CD4-positive, alpha-beta T cell (primary cell): ENCODE measurements at places on chromosomes 7 and 10. TPM values are rescaled to one million over a fixed set of nuclear protein-coding genes. Genes with fewer than 3 reads are reported as not detected.
A peak's percentile ranks its signal among the peaks of the same experiment; 100 is the strongest.

DNA sequence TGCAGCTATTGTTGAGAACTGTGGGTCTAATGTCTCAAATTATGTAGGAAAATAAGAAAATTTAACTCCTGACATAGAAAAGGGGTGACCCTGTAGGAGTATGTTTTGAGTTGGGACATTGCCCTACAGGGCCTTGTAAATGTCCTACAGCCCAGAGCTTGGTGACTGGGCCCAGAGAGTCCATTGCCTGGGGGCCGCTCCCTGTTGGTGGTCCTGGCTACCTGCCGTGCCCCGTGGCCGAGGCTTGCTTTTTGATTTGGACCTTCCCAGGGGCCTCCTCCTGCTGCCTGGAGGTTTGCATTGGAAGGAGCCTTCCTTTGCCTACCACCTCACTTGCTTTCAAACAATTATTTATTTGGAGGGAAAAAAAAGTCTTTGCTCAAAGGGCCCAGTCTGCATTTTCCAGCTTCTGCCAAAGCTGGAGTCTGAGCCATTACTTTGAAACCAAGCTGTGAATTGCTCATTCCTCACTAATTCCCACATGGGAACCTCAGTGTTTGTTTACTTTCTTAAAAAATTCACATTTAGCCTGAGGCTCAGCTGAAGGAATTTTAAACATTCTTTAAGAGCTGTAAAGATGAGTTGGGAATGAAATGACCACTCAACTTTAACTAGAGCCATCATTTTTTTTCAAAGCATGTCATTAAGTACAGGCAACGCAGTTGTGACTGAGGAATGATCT is 355.0 kb downstream of the GLRX3 start:
- no peak for DNase-seq
- no peaks in the 10 kb centered on the region for H3K27me3 ChIP-seq
- no peaks in the 10 kb centered on the region for H3K4me1 ChIP-seq
- H3K27ac ChIP-seq, result no peak overlapping the region

- H3K36me3 ChIP-seq, result no peaks in the 10 kb centered on the region
- H3K27me3 ChIP-seq, result no peaks in the 10 kb centered on the region
- no peak for DNase-seq
- H3K4me3 ChIP-seq, result no peak overlapping the region
Observed at GRCh38 chr10:92755725-92756124, 66.0 kb downstream of the HHEX start.

The CDK14 gene
- total RNA-seq, result 0.45 TPM

- H3K36me3 ChIP-seq, result peaks cover 21% of the 10 kb centered on the region
- no peaks in the 10 kb centered on the region for H3K27me3 ChIP-seq
- H3K4me1 ChIP-seq, result peaks cover 3% of the 10 kb centered on the region
Observed at GRCh38 chr10:119401671-119402395, 140.7 kb downstream of the RGS10 start.

- H3K27ac ChIP-seq, result peak overlapping the region; percentile 96
- peak; percentile 49 for DNase-seq
- H3K4me1 ChIP-seq, result peaks cover 15% of the 10 kb centered on the region
- peak overlapping the region; percentile 98 for H3K4me3 ChIP-seq
Observed at GRCh38 chr10:37856881-37857286, 526 bp downstream of the ZNF248 start.

The GDI2 gene
- total RNA-seq, result 78.1 TPM

- H3K36me3 ChIP-seq, result no peaks in the 10 kb centered on the region
- H3K4me1 ChIP-seq, result no peaks in the 10 kb centered on the region
- no peak for DNase-seq
- H3K27ac ChIP-seq, result no peak overlapping the region
Observed at GRCh38 chr10:121070275-121071070, 219.3 kb downstream of the WDR11 start.

The YKT6 gene
- 86.4 TPM for total RNA-seq

GRCh38 chr7:1924258-1924817 is 254.3 kb downstream of the ELFN1 start:
- peaks cover 14% of the 10 kb centered on the region for H3K36me3 ChIP-seq
- H3K27ac ChIP-seq, result no peak overlapping the region
- DNase-seq, result no peak
- H3K4me1 ChIP-seq, result peaks cover 87% of the 10 kb centered on the region
- no peak overlapping the region for H3K4me3 ChIP-seq
- H3K27me3 ChIP-seq, result no peaks in the 10 kb centered on the region

GRCh38 chr10:75648854-75649253 is 217.4 kb downstream of the LRMDA start:
- H3K36me3 ChIP-seq, result no peaks in the 10 kb centered on the region
- no peak overlapping the region for H3K27ac ChIP-seq
- H3K4me3 ChIP-seq, result no peak overlapping the region
- DNase-seq, result no peak
- H3K4me1 ChIP-seq, result no peaks in the 10 kb centered on the region

DNA sequence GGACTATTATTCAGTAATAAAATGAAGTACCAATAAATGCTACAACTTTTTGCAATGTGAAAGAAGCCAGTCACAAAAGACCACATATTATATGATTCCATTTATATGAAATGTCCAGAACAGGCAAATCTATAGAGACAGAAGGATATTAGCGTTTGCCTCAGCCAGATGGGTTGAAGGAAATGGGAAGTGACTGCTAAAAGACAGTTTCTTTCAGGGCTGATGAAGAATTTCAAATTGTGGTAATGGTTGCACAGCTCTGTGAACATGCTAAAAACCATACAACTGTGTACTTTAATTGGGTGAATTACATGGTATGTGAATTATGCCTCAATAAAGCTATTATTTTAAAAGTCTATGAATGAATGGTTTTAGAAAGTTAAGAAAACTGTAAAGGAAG is 23.9 kb upstream of the REEP3 start:
- H3K36me3 ChIP-seq, result no peaks in the 10 kb centered on the region
- H3K4me3 ChIP-seq, result no peak overlapping the region
- DNase-seq, result no peak
- no peaks in the 10 kb centered on the region for H3K27me3 ChIP-seq

The FXYD4 gene
- not detected for total RNA-seq

GRCh38 chr7:111753968-111754367 is 191.7 kb upstream of the IMMP2L start:
- H3K4me1 ChIP-seq, result no peaks in the 10 kb centered on the region
- no peak for DNase-seq
- H3K27ac ChIP-seq, result no peak overlapping the region
- no peaks in the 10 kb centered on the region for H3K36me3 ChIP-seq
- H3K4me3 ChIP-seq, result no peak overlapping the region

The TIMM23B gene
- total RNA-seq, result 37.7 TPM

GRCh38 chr10:58648131-58648530 is 135.5 kb downstream of the BICC1 start:
- no peak for DNase-seq
- H3K27me3 ChIP-seq, result no peaks in the 10 kb centered on the region
- no peak overlapping the region for H3K27ac ChIP-seq
- H3K36me3 ChIP-seq, result no peaks in the 10 kb centered on the region
- H3K4me1 ChIP-seq, result no peaks in the 10 kb centered on the region

- DNase-seq, result no peak
- H3K36me3 ChIP-seq, result no peaks in the 10 kb centered on the region
- H3K27me3 ChIP-seq, result no peaks in the 10 kb centered on the region
Observed at GRCh38 chr7:13115157-13115772, 427.8 kb downstream of the ARL4A start.

The PPP1R9A gene
- not detected for total RNA-seq

DNA sequence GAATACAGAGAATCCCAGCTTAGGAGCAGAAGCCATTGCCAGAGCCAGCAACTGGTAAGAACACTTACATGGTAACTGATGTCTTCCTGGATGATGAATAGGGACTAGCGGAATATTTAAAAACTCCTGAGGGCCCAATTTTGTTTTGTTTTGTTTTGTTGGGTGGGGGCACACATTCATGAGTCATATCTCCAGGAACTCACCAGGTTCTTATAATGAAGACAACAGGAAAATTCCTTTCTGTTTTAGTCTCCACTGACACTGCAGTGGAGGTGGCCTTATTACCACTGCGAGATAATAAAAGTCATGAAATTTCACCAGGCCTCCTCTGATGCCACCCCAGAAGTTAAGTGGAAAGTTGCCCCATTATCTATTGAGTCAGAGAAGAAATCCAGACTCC is 6.6 kb upstream of the CUZD1 start:
- H3K4me1 ChIP-seq, result no peaks in the 10 kb centered on the region
- H3K27ac ChIP-seq, result no peak overlapping the region
- H3K27me3 ChIP-seq, result no peaks in the 10 kb centered on the region
- no peak overlapping the region for H3K4me3 ChIP-seq

DNA sequence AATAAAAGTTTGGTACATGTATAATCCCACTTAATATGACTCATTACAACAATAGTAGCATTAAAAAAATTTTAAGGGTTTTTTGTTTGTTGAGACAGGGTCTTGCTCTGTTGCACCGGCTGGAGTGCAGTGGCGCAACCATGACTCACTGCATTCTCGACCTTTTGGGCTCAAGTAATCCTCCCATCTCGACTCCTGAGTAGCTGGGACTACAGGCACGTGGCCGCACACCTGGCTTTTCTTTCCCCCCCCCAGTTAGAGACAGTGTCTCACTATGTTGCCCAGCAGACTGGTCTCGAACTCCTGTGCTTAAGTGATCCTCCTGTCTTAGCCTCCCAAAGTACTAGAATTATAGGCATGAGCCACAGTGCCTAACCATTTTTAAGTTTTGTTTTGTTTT is 40.7 kb downstream of the KMT2C start:
- H3K27ac ChIP-seq, result no peak overlapping the region
- no peak for DNase-seq
- no peak overlapping the region for H3K4me3 ChIP-seq
- no peaks in the 10 kb centered on the region for H3K27me3 ChIP-seq
- peaks cover 3% of the 10 kb centered on the region for H3K36me3 ChIP-seq
- H3K4me1 ChIP-seq, result peaks cover 20% of the 10 kb centered on the region

- H3K27ac ChIP-seq, result no peak overlapping the region
- no peak overlapping the region for H3K4me3 ChIP-seq
- DNase-seq, result no peak
- no peaks in the 10 kb centered on the region for H3K4me1 ChIP-seq
Observed at GRCh38 chr7:133941496-133941895, 185.6 kb upstream of the LRGUK start.

DNA sequence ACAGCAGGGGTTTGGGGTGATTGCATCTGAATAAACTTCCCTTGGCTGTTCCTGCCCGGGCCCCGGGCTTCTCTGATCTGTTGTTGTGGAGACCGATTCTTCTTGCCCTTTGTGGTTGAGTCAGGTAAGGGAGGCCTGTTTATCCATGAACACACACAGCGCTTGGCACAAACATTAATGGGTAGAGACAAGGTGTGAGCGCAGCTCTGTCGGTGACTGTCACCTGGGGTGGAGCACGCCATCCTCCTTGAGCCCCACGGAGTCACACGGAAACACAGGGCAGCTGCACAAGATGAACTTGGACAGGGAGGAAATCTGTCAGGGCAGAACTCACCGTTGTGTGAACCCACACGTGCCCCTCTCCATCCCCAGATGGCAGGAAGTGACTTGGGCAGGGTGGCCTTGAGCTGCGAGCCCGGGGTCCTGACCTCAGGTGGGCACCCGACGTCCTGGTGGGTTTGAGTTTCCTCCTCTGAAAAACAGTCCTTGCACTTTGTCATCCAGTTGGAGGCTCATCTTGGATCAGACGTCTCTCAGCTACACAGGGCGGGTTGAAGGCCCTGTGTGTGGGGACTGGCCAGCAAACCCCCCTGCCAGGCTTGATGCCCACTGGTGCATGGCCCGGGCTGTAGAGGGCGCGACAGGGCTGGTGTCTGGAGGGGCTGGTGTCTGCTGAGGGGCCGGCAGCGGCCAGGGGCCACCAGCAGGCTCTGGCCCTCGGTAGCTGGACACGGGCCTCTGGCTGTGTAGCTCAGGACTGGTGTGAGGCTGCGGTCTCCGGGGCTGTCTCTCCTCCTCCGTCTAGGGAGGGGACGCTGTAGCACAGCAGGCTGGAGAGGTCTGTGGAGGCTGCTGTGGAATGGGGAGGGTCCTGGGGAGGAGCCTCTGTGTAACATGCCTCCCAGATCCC is 24.2 kb upstream of the SHH start:
- no peaks in the 10 kb centered on the region for H3K27me3 ChIP-seq
- no peak overlapping the region for H3K4me3 ChIP-seq
- no peaks in the 10 kb centered on the region for H3K4me1 ChIP-seq
